AG04449 (cell line): ENCODE measurements at places on chromosomes 2 and 18.

GRCh38 chr2:84041506-84041905 is 417.6 kb downstream of the SUCLG1 start:
- DNase-seq: no peak

DNA sequence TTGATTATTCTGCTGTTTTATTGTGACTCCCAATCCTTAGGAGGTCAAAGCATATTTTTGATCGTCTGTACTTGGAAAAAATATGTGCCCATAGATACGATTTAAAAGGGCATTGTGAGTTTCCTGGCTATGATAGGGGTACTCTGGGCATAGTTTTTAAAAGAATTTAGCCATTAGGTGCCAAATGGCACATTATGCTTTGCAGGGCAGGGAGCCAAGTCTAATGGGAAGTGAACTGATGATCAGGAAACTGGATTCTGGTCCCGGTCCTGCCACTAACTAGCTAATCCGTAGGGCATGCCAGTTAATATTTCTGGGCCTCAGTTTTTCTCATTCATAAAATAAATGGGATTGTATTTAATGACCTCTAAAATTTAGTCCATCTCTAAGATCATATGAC is 189.3 kb downstream of the LTBP1 start:
- no peak for DNase-seq

- no peak for DNase-seq
Measured at GRCh38 chr2:233385489-233386044, 31.3 kb downstream of the DGKD start.

DNA sequence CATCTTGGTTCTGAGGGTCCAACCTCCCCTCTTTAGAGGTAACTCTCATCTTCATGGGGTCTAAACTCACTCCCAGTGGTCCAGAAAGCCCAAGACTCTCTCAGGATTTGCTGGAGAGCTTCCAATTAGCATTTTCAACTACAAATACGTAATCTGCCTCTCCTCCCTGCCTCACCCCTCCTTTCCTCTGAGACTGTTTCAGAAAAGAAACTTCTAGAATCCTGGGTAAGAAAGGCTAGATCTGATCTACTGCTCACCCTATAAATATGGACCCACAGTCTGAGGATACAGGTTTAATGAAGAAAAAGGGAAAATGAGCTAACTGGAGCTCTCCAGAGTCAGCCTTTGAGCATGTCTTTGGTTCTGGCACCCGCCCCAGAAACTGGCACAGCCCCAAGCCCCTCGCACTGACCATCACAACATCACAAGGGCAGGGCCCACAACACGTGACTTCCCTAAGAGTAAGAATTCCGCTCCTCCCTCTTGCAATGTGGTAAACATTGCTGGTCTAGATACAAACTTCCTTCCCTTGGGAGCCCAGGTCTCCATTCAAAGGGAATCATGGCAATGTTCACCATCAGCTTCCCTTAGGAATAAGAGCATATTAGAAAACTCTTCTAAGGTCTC is 21.7 kb upstream of the IHH start:
- DNase-seq: no peak

DNA sequence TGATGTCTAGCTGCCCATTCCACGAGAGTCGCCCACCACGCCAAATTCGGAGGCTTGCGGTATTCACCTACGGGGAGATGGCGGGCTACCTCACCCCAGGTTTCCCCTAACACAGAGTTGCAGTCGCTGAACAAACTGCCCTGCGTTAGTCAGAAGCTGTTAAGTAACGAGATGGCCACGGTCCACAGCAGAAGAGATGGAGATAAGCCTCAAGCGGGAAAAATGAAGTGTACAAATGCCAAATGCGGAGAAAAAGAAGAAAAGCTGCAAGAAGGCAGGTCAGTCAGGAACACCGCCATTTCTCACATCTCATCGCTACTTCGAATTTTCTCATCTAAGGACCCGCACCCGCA is 425 bp downstream of the ASB3 start:
- DNase-seq: no peak
